ENCODE measurements at places on chromosomes 7 and 10. TPM values are rescaled to one million over a fixed set of nuclear protein-coding genes. Genes with fewer than 3 reads are reported as not detected.

Gene SPDYE6
- not detected for total RNA-seq

Gene HOXA7
- 0.44 TPM for total RNA-seq

Gene LIPF
- not detected for total RNA-seq

Gene MICU1
- total RNA-seq, result 57.8 TPM

Gene HECW1
- 3.7 TPM for total RNA-seq

Gene HOXA5
- under 0.01 TPM for total RNA-seq

Gene SUN1
- 248 TPM for total RNA-seq

Gene NPSR1
- total RNA-seq, result not detected

Gene NUTM2B
- under 0.01 TPM for total RNA-seq

Gene NYAP1
- 0.72 TPM for total RNA-seq

Gene CTAGE6
- total RNA-seq, result 0.22 TPM

Gene FOXP2
- total RNA-seq, result not detected

Gene CYP2C19
- total RNA-seq, result not detected

Gene INSYN2A
- under 0.01 TPM for total RNA-seq

Gene PPP1R3C
- 105 TPM for total RNA-seq

Gene KNDC1
- total RNA-seq, result under 0.01 TPM

Gene CAV1
- total RNA-seq, result 37.0 TPM

Gene MRLN
- not detected for total RNA-seq

All from placental pericyte (primary cell).